Smooth muscle cell of the brain vasculature (primary cell): ENCODE measurements at places on chromosomes 7 and 10.

GRCh38 chr10:132131581-132132420 is 54.9 kb upstream of the DPYSL4 start:
- DNase-seq: no peak

DNA sequence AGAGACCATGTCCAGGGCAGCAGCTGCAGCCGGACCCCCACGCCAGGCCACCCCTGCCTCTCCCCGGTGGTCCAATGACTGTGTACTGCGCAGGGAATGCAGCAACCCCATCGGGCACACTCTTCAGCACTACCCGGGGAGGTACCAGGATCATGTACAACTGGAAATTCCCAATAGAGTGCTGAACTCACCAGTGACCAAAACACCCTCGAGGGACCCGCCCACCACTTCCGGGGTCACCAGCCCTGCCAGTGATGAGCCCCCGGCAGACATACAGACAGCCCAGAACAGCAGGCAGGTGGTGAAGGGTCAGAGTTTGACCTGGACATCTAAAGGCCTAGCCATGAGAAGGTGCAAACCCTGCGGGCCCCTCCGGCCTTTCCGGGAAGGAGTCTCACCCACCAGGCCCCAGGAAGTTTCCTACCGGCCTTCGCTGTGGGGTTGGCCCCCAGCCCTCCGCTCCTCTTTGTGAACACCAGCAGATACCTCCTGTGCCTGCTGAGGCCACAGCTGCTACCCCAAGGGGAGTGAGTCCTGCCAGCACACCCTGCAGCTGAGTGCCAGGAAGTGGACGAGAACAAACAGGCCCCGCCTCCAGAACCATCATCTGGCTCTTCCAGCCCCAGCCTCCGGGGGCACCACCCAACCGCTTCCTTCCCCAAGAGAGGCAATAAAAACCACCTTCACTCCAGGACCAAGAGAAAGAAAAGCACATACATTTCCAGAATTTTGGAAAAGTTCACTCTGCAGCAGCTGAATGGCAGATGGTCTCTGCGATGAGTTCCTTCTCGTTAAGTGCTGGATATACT is 5.0 kb upstream of the ANKRD61 start:
- no peak for DNase-seq

DNA sequence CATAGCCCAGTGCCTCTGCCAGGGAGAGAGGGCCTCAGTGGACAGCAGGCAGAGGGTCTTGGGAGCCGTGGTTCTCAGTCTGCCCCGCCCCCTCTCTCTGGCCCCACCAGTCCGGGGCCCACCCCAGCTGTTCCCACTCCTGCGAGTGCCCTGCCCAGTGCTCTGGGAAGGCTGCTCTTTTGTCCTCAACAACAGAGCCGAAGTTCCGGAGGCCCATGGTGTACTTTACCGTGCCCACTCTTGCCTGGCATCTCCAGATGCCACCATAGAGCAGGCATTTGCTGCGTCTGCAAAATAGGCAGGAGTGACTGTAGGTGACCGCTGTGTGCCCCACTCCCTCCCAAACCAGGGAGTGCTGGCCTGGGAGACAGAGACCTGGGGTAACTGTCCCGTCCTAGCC is 29.3 kb upstream of the PCBD1 start:
- DNase-seq: no peak

DNA sequence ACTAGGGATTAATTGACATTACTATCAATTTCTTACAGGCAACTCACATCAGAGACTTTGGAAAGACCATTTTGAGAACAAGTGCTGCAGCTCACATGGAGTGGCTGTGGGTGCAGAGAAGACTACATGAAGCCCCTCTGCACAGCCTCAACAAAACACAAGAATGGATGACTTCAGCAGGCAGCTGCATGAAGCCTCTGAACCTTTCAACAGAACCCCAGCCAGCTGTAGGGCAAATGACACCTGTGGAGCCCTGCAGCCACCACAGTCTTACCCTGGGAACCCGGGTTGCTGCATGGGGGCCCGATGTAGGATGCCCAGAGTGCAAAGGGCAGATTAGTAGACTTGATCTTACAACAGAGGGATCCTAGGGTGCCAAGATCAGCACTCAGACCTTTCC is 62.0 kb upstream of the CAMK2B start:
- no peak for DNase-seq

GRCh38 chr10:42939685-42940366 is 137.0 kb upstream of the RET start:
- no peak for DNase-seq

- no peak for DNase-seq
Observed at GRCh38 chr7:2258661-2259365, 16.8 kb downstream of the NUDT1 start.

DNA sequence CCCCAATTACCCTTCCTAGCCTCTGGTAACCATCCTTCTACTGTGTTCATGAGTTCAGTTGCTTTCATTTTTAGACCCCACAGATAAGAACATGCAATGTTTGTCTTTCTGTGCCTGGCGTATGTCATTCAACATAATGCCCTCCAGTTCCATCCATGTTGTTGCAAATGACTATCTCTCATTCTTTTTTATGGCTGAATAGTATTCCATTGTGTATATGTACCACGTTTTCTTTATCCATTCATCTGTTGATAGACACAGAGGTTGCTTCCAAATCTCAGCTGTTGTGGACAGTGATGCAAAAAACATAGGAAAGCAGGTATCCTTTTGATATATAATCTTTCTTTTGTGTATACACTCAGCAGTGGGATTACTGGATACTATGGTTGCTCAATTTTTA is 51.2 kb downstream of the RAPGEF5 start:
- no peak for DNase-seq

DNA sequence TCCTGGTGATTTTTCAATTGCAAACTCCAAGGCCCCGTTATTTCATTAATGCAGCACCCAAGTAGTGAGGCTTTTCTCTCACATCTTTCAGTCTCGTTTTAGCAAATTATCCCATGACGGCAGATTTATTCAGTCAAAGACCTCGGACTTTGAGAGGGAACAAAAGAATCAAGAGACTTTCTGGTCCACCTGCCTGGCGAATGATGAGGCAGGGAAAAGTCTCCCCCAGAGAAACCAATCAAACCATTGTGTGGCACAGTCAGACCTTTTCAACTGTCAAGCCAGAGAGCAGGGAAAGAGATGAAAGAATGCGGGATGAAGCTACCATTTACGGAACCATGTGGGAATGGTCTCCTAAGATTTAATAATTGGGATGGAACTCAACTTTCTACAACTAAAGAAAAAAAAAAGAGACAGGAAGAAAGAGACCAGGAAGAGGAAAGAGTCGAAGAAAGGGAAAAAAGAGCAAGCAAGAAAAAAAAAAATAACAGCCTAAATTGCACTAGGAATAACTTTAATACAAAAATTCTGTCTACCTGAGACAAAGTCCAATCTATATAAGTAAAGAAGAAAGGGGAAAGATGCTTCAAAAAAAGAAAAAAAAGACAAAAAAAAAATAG is 22.8 kb downstream of the GLI3 start:
- no peak for DNase-seq

DNA sequence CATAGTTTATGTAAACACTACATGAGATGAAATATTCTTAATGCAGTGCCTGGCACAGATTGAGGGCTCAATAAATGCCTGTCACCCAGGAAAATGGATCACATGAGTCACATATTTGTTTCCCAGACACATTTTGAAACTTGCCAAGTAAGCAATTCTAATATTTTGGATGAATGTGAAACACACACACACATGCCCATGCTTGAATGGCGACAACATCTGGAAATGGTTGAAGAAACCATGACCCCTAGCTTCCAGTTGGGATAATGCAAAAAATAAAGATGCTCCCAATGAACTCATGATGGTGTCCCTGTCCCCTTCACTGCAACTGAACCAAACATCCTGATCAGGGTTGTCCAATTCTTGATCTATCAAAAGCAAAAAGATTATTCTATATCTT is 797.3 kb downstream of the XPNPEP1 start:
- no peak for DNase-seq

- DNase-seq: no peak
Observed at GRCh38 chr7:117176206-117176605, 146.7 kb downstream of the WNT2 start.

DNA sequence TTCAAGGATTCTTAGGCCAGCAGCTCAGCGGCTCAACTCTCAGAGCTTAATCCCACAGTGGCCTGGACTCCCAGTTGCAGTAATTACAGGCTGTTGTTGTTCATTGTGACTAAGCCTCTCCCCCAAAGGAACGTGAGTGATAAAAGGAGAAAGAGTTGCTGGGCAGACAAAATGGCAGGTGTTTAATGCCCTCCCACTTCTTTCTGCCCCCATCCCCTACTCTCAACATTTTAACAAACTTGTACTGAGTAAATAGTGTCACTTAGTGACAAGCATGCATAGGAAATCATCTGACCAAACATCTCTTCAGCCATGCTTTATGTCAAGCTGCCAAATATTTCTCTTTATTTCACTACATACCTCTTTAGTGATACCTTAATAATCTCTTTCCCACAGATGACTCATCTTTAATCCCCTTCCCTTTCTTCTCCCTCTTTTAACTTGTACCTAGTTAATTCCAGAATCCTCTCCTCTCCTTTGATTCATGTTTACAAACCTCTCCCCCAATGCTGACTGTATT is 12.4 kb upstream of the MTERF1 start:
- DNase-seq: no peak

DNA sequence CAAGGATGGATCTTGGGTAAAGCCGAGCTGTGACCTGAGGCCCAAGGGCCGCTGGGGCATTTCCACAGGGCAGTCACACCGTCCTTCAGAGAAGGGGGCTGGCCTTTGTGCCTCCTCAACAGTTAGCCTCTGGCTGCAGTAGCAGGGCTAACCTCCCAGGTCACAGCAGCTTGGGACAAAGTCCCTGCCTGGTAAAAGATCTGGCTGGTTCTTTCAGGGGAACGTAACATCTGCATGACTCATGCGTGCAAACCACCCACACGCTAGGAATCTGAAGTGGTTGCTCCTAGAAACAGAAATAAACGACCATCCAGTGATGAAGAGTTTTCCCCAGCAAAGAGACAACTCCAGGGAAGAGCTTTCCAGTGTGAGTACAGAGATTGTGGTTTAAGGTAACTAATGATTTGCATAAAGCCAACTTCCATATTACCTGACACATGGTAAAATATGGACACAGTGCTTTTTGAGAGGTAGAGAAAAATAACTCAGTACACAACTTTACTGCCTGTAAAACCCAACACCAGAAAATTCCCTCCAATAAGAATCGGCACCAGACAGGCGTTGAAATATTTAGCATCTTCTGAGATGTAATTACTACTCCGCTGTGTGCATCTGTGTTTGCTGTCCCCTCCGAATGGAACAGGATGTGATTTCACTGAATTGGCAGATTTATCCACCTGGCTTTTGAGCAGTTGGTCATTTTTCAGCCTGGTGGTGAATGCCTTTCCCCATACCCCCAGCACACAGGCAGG is 84.9 kb upstream of the ADRB1 start:
- DNase-seq: peak; percentile 75

DNA sequence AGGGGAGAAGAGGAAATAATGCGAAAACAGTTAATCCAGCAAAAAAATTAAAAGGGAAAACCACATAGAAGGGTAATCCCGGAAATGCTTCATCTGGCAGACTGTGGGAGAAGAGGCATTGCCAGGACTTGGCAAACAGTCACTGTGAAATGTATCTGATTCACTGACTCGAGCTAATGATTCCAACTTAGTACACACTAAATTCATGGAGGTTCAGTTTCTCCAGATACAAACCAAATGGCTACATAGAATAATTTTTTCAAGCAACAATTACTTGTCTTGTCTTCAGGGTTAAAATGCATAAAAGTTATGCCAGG is 36.4 kb downstream of the GDI2 start:
- no peak for DNase-seq

DNA sequence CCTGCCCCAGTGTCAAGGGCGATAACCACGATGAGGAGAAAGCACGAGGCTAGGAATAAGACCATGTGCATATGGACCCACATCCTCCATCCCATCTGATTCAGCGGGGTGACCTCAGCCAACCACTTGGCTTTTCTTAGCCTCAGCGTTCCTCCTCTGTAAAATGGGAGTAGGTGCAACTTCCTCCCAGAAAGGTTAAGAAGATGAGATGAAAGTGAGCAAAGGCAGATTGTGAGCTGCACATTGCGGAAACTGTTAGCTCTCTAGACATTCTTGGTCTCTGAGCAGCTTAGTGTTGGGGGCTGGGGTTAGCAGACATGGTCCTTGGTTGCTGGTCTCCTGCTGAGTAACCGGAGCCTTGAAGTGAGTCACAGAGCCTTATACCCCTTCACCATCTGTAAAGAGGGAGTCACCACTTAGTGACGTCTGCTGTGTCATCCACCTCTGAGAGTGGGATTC is 497.3 kb upstream of the GALNT17 start:
- peak; percentile 18 for DNase-seq

GRCh38 chr7:4225881-4226523 is 456.1 kb upstream of the FOXK1 start:
- DNase-seq: no peak

DNA sequence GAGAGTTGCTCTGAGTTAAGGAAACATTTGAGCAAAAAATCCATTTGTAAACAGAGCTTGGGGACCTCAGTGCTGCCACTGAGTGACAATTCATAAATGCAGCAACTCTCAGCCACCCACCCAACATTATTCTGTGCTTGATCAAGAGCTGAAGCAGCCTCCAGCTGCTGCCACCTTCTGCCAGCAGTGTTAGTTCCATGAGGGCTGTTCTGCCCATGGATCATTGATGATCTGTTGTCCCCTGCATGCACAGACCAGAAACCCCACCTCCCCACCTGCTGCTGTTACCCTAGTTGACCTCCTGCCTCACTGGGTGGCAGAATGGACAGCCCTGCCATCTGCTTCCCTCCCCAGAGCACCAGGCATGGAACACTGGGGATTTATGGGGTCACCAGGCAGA is 305.4 kb downstream of the KCNMA1 start:
- DNase-seq: no peak

- DNase-seq: no peak
Observed at GRCh38 chr10:72704117-72704516, 12.2 kb downstream of the MCU start.

- no peak for DNase-seq
Observed at GRCh38 chr7:148256433-148256832, 334.1 kb upstream of the C7orf33 start.

DNA sequence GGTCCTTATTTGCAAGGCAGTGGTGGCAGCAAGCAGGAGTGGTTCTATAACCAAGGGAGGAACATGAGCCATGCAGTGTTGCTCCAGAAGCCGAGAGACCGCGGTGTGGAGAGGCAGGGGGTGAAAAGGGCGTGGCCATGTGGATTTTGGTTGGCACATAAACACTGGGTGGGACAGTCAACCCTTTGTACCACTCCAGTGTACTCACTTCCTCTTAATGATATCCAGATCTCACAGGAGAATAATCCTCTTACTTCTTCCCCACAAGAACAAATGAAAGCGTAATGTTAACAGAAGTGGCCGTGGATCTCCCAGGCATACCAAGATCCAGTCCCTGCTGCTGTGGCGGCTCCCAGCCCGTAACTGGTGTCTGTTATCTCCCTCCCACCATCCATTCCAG is 42.4 kb downstream of the XRCC2 start:
- DNase-seq: no peak

DNA sequence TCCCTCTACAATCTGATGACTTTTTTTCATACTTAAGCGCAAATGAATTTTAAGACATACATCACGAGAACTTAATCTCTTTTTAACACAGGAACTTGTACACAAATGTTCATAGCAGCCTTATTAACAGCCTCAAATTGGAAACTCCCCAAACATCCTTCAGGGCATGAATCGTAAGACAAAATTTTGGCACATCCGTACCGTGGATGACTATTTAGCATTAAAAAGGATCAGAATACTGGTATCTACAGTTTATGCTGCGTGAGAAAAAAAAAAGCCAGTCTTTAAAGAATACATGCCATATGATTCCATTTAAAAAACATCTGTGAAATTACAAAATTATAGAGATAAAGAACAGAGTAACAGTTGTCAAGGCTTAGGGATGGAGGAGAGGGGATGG is 46.8 kb downstream of the PDE1C start:
- DNase-seq: no peak

GRCh38 chr10:49540056-49540797 is 1.3 kb upstream of the ERCC6 start:
- DNase-seq: no peak
